Stimulated activated CD4-positive, alpha-beta T cell treated with anti-CD3 and anti-CD28 coated beads, Interleukin-12 subunit alpha, Interleukin-12 subunit beta, amount 100 ng/mL, for 4 hours (primary cell): ENCODE measurements at places on chromosomes 2 and 18.

- DNase-seq, result no peak
Measured at GRCh38 chr18:61398961-61399705, 65.9 kb downstream of the CDH20 start.

- no peak for DNase-seq
Measured at GRCh38 chr2:217988840-217989204, 14.0 kb downstream of the TNS1 start.

- DNase-seq, result peak; percentile 33
Measured at GRCh38 chr2:85843543-85843942, 45.2 kb downstream of the ST3GAL5 start.

- DNase-seq, result no peak
Measured at GRCh38 chr2:239743206-239743605, 281.9 kb downstream of the NDUFA10 start.

DNA sequence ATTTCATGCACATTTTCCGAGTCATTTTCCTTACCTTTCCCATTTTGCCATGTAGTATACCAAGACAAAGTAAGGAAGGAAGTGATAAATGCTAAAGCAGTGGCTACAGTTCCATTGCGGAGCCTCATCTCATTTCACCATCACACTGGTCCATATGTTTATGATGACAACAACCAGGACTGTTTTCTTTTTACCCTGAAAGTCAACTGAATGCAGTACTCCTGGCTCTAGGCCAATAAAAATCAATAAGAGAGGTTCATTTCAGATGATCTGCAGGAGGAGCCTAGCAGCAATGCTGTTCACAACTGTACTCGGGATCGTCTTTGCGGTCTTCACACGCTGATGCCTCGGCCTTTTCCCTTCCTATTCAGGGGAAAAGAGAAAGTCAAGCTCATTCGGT lies 4.7 kb downstream of the MGAT4A start:
- DNase-seq, result no peak

DNA sequence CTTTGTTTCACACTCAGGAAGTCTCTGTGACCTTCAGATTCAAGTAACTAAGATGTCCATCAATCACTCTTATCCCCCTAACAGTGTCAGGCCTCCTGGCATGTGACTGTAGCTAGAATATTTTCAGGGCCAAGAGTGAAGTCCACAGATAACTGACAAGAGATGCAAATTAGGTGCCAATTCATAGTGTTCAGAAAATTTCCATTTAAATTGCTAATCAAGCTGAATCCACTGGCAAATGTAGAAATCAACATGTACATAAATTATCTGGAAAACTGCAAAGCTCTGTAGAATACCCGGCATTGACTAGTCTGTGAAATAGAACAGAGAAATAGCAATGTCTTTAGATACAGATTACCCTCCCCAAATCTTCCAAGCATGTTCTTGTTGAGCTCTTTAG lies 38.6 kb upstream of the ARL4C start:
- DNase-seq, result no peak

DNA sequence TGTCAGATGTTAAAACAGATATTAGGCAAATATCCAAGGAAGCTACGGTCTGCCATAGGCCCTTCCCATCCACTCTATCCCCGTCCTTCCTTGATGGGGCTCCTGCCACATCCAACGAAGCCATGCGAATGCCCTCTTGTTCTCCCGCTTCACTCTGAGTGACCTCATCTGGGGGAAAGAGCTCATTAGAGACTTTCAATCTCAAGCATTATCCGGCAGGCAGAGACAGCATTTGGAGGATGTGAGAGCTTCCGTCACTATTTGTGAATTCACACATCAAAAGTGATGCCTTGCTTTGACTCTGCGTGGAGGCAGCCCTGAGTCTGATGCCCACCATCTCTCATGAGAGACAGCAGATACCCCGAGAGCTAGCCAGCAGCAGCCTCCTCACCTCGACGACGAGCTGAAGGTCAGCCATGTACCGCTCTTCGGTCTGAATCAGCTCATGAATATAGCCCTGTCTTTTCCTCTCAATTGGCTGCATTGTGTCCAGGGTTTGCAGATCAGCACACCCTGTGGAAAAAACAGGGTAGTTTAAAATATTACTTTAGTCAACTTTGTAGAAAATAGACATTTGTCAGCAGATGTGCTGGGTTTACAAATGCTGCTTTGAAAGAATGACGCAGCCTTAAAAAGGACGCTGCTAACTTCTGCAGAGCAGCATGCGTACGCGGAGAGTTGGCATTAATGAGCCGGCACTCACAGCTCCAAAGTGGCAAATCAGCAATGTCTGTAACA lies 45.9 kb downstream of the FAM228A start:
- no peak for DNase-seq

DNA sequence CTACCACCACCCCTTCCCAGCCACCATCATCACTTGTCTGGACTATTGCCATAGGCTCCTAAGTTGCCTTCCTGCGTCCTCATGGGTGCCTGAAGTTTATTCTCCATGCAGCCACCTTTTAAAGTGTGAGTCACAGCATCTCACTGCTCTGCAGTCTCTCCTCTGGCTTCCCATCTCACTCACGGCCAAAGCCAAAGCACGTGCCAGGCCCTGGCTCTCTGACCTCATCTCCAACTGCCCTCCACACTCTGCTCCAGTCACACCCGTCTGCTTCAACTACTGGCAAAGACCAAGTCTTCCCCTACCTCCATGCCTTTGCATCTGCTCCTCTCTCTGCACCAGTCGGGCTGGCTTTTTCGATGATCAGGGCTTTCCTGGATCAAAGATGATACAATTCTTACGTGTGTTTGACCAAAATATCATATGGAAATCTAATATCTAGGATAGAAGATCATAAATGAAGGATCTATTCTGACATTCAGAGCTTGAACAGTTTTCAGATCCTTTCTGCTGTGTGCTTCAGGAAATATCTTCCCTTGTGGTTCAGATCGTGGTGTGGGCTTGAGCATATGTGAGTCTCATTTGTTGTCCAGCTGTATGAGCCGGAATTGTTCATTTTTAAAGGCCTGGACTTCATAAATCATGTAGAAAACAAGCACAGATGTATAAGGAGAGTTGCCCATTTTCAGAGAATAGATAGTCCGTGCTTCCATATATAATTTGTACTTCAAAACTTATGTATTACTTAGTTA lies 175.6 kb downstream of the PRKCE start:
- no peak for DNase-seq

- DNase-seq, result no peak
Measured at GRCh38 chr2:69380072-69380917, 6.7 kb downstream of the GFPT1 start.

DNA sequence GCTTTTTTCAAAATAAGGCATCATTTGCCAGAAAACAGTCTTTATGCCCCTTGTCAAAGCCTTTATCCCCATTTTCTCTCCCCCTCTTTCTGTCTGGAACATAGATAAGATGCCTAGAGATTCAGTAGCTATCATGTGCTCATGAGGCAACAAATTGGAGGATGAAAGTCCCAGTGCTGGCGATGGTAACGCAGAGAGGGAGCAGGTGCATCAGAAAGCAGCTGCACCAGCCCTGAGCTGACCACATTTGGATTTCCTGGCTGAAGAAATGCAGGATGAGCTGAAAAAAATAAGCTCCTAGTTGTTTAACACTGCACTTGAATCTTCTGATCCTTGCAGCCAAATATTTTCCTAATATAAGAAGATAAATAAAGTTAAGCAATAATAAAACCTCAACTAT lies 48.0 kb downstream of the LOXHD1 start:
- no peak for DNase-seq

- no peak for DNase-seq
Measured at GRCh38 chr2:196959281-196959680, 32.8 kb upstream of the PGAP1 start.

- DNase-seq, result no peak
Measured at GRCh38 chr18:68219872-68220271, 495.0 kb downstream of the TMX3 start.

GRCh38 chr2:72129681-72130340 lies 17.9 kb downstream of the CYP26B1 start:
- DNase-seq, result no peak

DNA sequence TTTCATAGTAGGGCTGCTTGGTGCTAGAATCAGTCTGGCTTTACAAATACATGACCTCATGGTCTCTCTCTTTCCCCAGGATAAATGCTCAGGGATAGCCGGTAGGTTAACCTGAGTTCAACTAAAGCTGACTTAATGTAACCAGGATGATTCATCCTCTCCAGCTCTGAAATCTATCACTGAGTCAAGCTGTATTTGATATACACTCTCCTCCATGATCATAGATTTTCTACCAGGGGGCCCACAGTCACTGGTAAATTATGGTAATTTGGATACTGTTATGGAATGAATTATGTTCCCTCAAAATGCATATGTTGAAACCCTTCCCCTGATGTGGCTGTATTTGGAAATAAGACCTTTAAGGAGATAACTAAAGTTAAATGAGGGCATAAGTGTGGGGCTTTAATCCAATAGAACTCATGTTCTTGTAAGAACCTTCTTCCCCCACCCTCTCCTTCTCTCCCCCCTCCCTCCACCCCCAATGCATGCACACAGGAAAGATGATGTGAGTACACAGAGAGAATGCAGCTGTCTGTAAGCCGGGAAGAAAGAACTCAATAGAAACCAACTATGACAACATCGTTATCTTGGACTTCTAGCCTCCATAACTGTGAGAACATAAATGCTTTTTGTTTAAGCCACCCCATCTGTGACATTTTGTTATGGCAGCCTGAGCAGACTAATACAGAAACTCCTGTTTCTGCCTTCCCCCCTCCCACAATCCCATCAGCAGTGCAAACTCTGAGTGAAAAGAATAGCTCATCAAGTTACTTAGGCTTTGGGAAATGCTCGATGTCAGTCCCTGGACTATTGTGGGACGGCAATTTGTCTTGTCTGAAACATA lies 134.9 kb upstream of the KYNU start:
- no peak for DNase-seq

- DNase-seq, result no peak
Measured at GRCh38 chr18:72819050-72819449, 48.7 kb downstream of the NETO1 start.
